ENCODE measurements at places on chromosomes 6 and 20.

- DNase-seq, result no peak
Measured at GRCh38 chr6:63649269-63649668, 13.7 kb downstream of the PHF3 start.

DNA sequence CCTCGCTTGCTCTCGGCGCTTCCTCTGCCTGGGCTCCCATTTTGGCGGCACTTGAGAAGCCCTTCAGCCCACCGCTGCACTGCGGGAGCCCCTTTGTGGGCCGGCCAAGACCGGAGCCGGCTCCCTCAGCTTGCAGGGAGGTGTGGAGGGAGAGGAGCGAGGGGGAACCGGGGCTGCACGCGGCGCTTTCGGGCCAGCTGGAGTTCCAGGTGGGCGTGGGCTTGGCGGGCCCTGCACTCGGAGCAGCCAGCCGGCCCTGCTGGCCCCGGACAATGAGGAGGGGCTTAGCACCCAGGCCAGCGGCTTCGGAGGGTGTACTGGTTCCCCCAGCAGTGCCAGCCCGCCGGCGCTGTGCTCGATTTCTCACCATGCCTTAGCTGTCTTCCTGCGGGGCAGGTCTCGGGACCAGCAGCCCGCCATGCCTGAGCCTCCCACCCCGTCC is 10.2 kb upstream of the SRPK1 start:
- DNase-seq, result no peak

GRCh38 chr20:46928580-46929132 is 34.0 kb downstream of the EYA2 start:
- no peak for DNase-seq

GRCh38 chr6:91029211-91029610 is 442.3 kb upstream of the MAP3K7 start:
- no peak for DNase-seq

DNA sequence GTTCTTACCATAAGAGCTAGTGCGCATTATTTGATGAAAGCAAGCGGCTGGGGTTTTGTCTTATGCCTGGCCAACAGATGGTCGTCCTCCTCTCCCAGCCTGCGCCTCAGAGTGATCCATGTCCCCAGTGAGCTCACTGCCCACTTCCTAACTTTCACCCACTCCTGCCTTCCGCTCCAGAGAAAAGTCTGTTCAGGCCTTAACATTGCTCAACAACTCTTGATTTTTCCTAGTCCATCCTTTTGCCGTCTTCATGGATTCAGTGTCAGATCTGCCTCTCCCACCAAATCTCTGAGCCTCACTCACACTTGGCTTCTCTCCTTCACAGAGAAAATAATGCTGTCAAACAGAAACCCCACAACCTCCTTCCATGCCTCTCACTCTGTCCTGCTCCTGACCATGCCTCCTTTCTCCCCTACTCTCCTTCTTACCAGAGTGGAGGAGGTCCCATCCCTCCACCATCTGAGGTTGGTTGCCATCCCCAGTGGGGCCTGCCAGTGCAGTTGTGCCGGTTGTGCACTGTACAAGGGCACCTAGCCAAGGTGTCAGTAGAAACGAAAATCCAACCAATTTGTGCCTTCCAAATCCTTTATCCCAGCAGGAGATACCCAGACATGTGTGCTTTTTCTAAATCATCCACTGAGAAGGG is 58.9 kb upstream of the SRSF6 start:
- DNase-seq, result no peak

GRCh38 chr6:111738156-111738555 is 132.5 kb upstream of the TRAF3IP2 start:
- no peak for DNase-seq

GRCh38 chr6:52547647-52548352 is 29.1 kb downstream of the TRAM2 start:
- no peak for DNase-seq

DNA sequence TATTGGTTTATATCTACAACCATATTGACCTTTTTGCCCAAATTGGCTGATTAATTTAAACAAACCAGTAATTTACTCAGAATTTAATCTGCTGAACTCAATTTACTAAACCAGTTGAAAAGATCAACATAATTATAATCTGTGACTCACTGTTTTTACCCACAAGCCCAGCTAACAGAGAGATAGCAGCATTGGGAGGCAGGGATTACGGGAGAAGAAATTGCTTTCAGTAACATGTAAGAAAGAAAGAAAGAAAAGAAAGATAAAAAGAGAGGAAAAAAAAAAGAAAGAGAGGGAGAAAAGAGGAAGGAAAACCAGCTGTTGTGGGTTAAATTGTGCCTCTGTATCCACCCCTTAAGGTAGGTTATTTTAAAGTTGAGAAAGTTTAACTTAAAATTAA is 13.3 kb upstream of the RHAG start:
- DNase-seq, result no peak

DNA sequence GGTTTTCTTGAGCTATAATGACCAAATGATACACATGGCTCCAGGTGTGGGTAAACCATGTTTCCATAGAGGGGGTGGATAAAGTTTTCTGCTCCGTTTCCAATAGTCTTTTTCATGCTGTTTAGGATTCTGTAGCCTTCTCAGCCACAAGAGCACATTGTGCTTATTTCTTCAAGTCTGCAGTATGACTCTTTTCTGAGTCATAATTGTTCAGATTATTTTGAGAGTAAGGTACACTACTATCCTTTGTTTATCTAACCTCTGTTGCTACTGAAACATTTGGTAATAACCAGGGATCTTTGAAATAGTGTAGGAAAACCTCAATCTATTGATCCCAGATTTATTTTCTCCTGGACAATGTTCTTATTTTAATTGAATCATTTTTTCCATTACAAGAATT is 247.9 kb upstream of the BMP2 start:
- DNase-seq, result no peak

All from stimulated activated CD8-positive, alpha-beta memory T cell treated with anti-CD3 and anti-CD28 coated beads, Interleukin-7, amount 100 ng/mL, for 48 hours (primary cell).